CD4-positive, CD25-positive, alpha-beta regulatory T cell (primary cell): ENCODE measurements at places on chromosomes 5 and 9. TPM values are rescaled to one million over a fixed set of nuclear protein-coding genes. Genes with fewer than 3 reads are reported as not detected.

DNA sequence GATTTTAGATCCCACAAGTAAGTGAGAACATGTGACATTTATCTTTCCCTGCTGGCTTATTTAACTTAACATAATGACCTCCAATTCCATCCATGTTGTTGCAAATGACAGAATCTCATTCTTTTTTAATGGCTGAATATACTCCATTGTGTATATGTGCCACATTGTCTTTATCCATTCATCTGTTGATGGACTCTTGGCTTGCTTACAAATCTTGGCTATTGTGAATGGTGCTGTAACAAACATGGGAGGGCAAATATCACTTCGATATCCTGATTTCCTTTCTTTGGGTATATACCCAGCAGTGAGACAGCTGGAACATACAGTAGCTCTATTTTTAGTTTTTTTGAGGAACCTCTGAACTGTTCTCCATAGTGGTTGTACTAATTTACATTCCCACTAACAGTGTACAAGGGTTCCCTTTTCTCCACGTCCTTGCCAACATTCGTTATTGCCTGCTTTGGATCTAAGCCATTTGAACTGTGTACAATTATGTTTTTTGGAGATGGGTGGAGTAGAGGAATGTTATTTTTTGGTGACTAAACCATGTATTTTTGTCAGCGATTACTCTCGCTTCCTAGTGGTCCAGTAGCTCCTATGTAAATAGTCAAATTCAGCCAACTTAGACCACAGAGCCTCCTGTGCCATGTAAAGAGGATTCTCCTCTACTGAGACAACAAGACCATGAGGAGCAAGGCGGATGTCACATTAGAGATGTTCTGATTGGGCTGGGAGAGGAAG, 60.6 kb downstream of the TNFSF15 start:
- H3K4me1 ChIP-seq = no peaks in the 10 kb centered on the region
- no peaks in the 10 kb centered on the region for H3K36me3 ChIP-seq
- no peak overlapping the region for H3K27ac ChIP-seq
- no peak overlapping the region for H3K4me3 ChIP-seq
- DNase-seq = no peak

- no peaks in the 10 kb centered on the region for H3K4me1 ChIP-seq
- no peaks in the 10 kb centered on the region for H3K27me3 ChIP-seq
- no peak overlapping the region for H3K4me3 ChIP-seq
- no peaks in the 10 kb centered on the region for H3K36me3 ChIP-seq
Measured at GRCh38 chr5:42404366-42404765, 18.9 kb upstream of the GHR start.

Gene GALT
- total RNA-seq = 222 TPM

Gene WDR38
- not detected for total RNA-seq

Gene FLT4
- 2.4 TPM for total RNA-seq

Gene DMRTA1
- total RNA-seq = not detected

DNA sequence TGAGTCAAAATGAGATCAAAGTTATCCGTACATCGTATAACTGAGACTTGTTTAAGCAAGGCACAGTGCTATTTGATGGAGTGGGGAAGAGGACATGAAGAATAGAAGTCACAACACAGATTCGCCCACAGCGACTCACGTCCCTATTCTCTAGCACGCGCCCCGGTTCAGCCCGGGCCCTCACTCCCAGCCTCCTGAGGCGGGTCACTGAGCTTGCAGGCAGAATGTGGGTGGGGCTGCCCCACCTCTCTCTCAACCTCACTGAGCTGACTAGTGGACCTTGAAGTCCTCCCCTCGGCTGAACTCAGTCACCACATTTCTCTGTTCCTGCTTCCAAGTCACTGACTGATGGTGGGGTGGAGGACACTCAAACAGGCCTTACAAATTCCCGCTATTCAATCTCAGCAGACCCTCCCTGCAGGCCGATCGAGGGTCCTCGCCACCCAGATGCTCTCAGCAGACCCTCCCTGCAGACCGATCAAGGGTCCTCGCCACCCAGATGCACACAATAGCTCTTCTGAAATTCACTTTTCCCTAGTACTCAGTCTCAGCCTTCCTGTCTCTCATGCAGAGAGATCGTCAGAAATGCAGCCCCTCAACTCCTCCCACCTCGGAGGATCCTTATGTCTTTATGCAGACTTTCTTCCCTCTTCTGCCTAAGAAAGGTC, 12.9 kb downstream of the GLDC start:
- H3K4me3 ChIP-seq = no peak overlapping the region
- H3K27me3 ChIP-seq = peaks cover 3% of the 10 kb centered on the region
- H3K4me1 ChIP-seq = no peaks in the 10 kb centered on the region
- no peaks in the 10 kb centered on the region for H3K36me3 ChIP-seq
- no peak overlapping the region for H3K27ac ChIP-seq

DNA sequence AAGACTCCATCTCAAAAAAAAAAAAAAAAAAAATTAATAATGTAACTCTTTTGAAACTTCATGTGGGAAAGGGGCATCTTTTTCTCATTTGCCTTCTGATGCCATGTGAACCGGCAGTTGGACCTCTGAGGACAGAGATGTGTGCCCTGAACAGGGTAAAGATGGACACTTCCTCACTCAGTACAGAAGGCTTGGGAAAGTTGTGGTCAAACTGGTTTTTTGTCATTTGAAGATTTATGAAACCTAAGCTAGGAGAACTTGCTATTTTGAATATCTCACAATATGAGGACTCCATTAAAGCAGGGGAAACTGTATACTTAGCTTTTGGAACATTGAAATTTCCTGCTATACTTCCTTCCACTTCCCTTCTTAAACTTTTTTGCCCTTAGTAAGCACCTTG, 147.5 kb upstream of the ALDH1B1 start:
- no peaks in the 10 kb centered on the region for H3K4me1 ChIP-seq
- H3K27me3 ChIP-seq = no peaks in the 10 kb centered on the region
- no peak for DNase-seq
- H3K36me3 ChIP-seq = no peaks in the 10 kb centered on the region

DNA sequence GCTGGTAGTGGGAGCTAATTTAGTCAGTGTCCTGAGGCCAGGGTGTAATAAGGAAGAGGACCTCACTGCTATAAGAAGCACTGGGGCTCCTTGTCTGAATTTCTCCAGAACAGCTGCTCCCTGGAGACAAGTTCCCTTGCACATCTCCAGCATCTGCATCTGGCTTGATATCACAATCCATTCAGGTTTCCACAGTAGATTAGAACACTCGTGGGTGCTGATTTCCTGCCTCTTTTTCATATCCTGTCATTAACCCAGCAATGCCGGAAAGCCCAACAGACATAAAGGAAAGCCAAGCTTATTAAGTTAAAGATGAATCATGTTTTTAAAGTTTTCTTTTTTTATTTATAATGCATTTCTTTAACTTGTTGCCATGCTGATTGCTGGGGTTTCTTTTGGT, 232.3 kb upstream of the WWC1 start:
- no peaks in the 10 kb centered on the region for H3K36me3 ChIP-seq
- H3K4me3 ChIP-seq = no peak overlapping the region
- no peaks in the 10 kb centered on the region for H3K4me1 ChIP-seq
- H3K27me3 ChIP-seq = no peaks in the 10 kb centered on the region
- no peak for DNase-seq

DNA sequence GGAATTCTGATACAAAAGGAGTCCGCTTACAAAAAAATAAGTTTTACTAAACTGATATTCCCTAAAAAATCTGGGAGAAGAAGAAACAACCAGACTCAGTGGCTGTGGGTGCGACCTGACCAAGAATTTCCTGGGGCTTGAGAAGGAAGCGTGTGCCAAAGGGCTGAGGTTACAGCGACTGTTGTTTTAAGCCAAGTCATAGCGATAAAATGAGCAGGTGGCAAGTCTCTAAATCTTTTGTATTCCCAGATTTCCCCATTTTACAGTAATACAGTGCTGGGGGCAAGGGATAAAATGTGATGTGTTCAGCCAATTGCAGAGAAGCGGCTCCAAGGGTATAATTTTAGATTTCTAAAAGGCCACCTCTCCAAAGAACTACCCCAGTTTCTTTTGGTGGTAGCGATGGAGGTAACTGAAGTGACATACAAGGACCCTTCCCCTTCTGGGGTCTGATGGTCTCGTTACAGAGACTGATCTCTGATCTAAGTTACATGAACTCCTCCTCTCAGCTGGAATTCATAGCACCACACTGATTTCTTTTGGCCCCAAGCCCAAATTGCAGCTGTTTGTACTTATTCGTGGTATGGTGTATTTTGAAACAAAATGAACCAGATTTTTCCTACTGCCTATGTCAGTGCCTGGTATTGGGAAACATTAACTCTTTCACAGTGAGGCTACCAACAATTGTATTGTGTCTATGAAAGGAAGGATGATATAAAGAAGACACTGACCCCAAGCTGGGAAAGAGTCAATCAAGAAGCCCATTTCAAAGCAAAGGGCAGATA, 41.6 kb downstream of the LPAR1 start:
- H3K4me1 ChIP-seq = no peaks in the 10 kb centered on the region
- H3K27me3 ChIP-seq = no peaks in the 10 kb centered on the region
- no peak for DNase-seq
- H3K4me3 ChIP-seq = no peak overlapping the region

- no peaks in the 10 kb centered on the region for H3K36me3 ChIP-seq
- no peak overlapping the region for H3K27ac ChIP-seq
- H3K27me3 ChIP-seq = no peaks in the 10 kb centered on the region
- H3K4me1 ChIP-seq = no peaks in the 10 kb centered on the region
- H3K4me3 ChIP-seq = no peak overlapping the region
Measured at GRCh38 chr9:138043411-138044345, 166.1 kb downstream of the CACNA1B start.

Gene CSF2
- not detected for total RNA-seq

DNA sequence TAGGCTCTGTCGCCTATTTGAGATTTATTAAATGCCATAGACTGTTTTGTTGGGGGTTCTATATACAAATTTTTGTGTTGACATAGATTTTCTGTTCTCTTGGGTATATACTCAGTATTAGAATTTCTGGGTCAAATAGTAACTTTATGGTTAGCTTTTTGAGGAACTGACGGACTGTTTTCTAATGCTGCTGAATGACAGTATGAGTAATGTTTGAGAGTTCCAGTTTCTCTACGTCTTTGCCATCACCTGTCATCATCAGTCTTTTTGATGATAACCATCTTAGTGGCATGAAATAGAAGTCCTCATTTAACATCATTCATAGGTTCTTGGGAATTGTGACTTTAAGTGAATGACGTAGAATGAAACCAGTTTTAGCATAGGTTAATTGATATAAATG, 60.1 kb downstream of the CCDC171 start:
- no peaks in the 10 kb centered on the region for H3K36me3 ChIP-seq
- no peaks in the 10 kb centered on the region for H3K27me3 ChIP-seq
- H3K27ac ChIP-seq = no peak overlapping the region
- H3K4me1 ChIP-seq = no peaks in the 10 kb centered on the region

- H3K4me3 ChIP-seq = peak overlapping the region; percentile 94
- H3K27ac ChIP-seq = peak overlapping the region; percentile 91
- H3K36me3 ChIP-seq = no peaks in the 10 kb centered on the region
- peaks cover 27% of the 10 kb centered on the region for H3K4me1 ChIP-seq
Measured at GRCh38 chr9:34049630-34050384, 1.1 kb upstream of the UBAP2 start.

GRCh38 chr5:145824040-145824439, 11.1 kb downstream of the PRELID2 start:
- DNase-seq = no peak
- H3K4me3 ChIP-seq = no peak overlapping the region
- no peaks in the 10 kb centered on the region for H3K36me3 ChIP-seq
- H3K27ac ChIP-seq = no peak overlapping the region

DNA sequence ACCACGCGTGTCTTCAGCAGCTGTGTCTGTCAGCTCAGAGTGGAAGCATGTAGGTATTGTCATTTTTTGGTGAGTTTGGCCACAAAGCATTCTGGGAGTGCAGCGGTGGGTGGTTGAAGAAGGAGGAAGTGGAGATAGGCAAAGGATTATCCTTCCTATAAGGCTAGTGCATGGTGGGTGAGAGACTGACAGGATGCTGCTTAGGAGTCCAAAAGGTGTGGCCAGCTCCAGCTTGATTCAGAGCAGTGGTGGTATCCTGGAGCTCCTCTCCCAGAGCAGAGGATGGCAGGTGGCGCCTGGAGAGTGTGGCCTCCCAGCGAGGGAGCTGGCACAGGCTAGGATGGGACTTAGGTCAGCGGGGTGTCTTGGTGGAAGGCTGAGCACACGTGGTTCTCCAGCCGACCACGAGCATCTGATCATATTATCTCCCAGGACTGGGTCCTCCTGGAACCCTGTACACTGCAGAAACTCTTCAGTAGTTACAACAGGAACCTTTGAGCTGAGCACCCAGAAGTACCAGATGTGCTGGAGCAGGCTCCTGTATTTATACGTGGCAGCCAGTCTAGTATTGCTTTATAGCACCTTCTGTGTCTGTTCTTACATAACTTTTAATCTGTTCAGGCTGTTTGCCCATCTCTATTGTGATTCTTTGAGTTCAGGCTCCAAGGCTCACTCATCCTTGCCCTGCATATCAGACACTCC, 29.6 kb downstream of the MAML1 start:
- peaks cover 52% of the 10 kb centered on the region for H3K4me1 ChIP-seq
- peak; percentile 45 for DNase-seq
- no peak overlapping the region for H3K4me3 ChIP-seq
- peak overlapping the region; percentile 48 for H3K27ac ChIP-seq

DNA sequence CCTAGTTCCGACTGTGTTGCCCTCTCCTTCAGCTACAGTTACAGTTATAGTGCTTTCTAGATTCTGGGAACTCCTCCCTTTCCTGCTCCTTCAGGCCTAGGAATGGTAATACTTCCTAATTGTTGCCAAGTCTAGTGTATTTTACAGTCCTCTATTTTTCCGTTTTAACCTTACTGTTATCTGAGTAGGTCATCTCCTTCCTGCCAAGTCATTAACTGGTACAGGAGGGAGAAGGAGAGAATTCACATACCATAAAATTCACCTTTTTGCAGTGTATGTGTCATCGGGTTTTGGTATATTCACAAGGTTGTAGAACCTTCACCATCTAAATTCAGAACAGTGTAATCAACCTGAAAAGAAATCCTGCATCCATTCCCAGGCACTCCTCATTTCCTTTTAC, 335.4 kb upstream of the MEF2C start:
- H3K4me3 ChIP-seq = no peak overlapping the region
- no peak for DNase-seq
- H3K36me3 ChIP-seq = no peaks in the 10 kb centered on the region
- no peaks in the 10 kb centered on the region for H3K27me3 ChIP-seq
- no peak overlapping the region for H3K27ac ChIP-seq

- H3K4me3 ChIP-seq = no peak overlapping the region
- no peaks in the 10 kb centered on the region for H3K27me3 ChIP-seq
- H3K36me3 ChIP-seq = no peaks in the 10 kb centered on the region
Measured at GRCh38 chr5:113056988-113057387, 80.4 kb downstream of the DCP2 start.

- DNase-seq = no peak
- H3K4me1 ChIP-seq = no peaks in the 10 kb centered on the region
- no peaks in the 10 kb centered on the region for H3K36me3 ChIP-seq
Measured at GRCh38 chr5:158756871-158757270, 342.8 kb downstream of the EBF1 start.

Gene FAM200C
- not detected for total RNA-seq

GRCh38 chr5:20229303-20230005, 241.5 kb upstream of the CDH18 start:
- H3K27ac ChIP-seq = no peak overlapping the region
- H3K4me1 ChIP-seq = no peaks in the 10 kb centered on the region
- no peaks in the 10 kb centered on the region for H3K36me3 ChIP-seq
- no peak overlapping the region for H3K4me3 ChIP-seq
- no peaks in the 10 kb centered on the region for H3K27me3 ChIP-seq
